ENCODE measurements at places on chromosomes 7 and 10.

- DNase-seq = no peak
Measured at GRCh38 chr10:5858811-5859210, 30.9 kb downstream of the ANKRD16 start.

DNA sequence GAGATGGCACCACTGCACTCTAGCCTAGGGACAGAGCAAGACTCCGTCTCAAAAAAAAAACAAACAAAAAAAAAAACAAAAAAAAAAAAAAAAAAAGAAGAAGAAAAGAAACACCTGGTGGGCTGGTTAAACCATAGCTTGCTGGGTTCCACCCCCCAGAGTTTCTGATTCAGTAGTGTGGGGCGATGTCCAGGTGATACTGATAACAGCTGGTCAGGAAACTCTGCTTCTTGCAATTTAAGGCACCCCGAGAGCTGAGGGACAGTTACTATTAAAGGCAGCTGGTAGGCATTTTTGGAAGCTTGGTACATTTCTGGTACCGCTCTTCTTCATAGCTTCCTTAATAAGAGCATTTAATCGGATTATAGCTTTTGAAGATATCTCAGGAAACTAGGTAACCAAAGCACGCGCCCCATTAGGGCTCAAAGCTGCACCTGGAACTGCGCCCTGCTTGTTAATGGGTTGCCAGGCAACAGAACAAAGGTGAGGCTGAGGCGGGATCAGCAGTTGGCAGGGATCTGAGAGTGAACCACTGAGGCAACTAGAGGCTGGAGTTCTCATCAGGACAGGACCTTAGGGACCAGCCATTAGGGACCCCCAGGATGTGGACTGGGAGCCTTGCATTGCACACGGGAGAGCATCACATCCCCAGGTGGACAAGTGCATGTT is 6.5 kb upstream of the SDK1 start:
- no peak for DNase-seq

DNA sequence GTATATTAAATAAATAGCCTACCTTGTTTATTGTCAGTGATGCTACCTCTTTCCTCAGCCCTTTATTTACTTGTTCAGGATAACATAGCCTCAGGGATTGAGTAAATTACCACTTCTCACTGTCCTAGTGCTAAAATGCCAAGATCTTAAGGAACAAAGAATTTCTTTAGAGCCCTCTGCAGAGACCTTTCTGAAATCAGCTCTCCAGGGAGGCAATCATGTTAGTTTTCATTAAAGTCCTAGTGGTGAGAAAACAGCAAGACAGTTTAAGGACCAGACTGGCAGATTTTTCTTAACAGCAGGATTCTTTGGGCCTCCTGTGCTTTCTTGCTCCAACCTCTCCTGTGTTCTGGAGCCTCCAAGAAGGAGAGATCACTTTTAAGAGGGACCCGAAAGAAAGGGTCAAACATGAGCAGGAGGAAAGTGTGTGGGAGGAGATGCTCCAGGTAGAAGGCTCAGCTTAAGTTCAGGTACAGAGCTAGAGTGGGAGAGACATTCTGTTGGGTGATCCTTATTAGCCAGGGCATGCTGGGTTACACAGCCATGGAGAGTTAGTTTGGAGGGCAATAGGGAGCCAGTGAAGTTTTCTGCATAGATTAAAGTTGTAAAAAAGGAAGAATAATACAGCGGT is 1.2 kb upstream of the PLCE1 start:
- no peak for DNase-seq

- DNase-seq = no peak
Measured at GRCh38 chr10:89563861-89564478, 28.6 kb upstream of the SLC16A12 start.

GRCh38 chr7:116633131-116633988 is 38.6 kb upstream of the MET start:
- no peak for DNase-seq
